Kidney (tissue), 22 donors: ENCODE measurements at places on chromosomes 11 and 22. TPM values are rescaled to one million over a fixed set of nuclear protein-coding genes. Genes with fewer than 3 reads are reported as not detected.

DNA sequence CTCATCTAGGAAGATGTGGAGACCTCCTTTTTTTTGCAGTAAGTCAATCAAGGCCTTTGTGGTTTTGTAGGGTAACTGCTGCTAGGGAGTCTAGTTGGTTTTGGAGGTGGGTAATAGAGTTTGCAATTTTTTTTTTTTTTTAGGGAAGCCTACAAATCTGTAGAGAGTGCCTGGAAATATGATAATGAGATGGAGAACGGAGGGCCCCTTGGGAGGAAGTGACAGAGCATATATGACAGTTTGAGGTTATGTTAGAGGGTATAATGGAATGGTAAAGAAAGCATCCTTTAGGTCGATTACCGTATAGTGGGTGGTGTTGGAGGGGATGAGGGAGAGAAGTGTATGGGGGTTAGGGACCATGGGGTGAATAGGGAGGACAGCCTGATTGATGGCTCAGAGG, 98.3 kb downstream of the ELP4 start:
- DNase-seq = no peak

DNA sequence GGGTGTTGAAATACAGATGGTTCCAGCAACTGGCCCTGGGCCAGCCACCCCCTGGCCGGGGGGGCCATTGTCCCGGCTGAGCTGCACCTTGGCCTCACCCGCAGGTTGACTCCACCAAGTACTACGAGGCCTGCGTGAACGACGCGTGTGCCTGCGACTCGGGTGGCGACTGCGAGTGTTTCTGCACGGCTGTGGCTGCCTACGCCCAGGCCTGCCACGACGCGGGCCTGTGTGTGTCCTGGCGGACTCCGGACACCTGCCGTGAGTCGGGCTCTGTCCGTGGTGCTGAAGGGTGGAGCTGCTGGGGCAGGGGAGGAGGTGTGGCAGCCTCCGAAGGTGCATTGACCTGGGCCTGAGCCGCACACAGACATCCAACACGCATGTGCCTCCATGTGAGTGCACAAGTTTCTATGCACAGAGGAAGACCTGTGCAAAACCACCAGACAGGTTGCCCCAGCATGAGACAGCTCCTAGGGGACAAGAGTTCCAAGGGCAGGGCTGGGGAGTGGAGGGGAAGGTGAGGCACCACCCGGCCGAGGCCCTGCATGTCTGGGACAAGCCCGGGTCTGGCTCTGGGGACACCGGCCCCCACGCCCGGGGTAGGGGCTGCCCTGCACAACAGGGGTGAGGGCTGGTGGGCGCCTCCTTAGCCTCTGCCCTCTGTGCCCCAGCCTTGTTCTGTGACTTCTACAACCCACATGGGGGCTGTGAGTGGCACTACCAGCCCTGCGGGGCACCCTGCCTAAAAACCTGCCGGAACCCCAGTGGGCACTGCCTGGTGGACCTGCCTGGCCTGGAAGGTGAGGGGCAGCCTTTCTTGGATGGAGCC, 16.1 kb downstream of the MUC5B start:
- no peak for DNase-seq

DNA sequence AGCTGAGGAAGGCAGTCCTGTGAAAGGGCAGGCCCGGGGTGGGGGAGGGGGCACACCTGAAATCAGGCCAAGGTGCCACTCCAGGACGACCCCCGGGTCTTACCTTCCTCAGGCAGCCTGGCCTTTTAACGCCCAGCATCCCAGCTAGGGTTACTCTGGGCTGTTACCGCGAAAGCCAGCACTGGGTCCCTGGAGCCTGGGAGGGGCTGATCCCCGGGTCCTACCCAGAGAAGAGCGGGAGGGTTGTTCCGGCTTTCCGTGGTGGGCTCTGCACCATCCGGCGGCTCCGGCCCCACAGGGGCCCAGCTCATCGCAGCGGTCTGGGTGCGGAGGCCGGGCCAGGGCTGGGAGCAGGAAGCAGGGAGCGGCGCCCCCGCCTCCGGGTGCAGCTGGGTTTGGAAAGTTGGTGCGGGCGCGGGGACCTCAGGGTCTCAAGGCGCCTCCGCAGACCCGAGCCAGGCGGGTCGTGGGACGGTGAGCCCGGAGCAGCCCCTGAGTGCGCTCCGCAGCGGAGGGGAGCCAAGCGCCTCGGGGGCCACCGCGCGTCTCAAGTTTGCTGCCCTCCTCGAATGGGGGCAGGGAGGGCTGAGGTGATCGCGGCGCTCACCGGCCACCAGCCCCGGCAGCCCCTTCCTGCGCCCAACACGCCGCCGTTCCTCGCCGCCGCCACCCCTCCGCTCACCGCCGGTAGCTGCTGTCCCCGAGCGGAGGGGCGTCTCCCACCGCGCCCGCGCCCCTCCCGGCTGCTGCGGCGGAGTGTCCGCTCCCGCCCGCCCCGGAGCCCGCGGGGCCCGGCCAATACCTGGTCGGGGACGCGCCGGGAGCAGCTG, 831 bp downstream of the CHST1 start:
- DNase-seq = no peak

Gene CRYBB3
- not detected for total RNA-seq

- peak; percentile 21 for DNase-seq
These were observed 194.8 kb downstream of the MIAT start for GRCh38 chr22:26852176-26852575.

Gene RFPL1
- total RNA-seq = not detected
